Frontal cortex (tissue), 4 donors: ENCODE measurements at places on chromosomes 2 and 18. TPM values are rescaled to one million over a fixed set of nuclear protein-coding genes. Genes with fewer than 3 reads are reported as not detected.

DNA sequence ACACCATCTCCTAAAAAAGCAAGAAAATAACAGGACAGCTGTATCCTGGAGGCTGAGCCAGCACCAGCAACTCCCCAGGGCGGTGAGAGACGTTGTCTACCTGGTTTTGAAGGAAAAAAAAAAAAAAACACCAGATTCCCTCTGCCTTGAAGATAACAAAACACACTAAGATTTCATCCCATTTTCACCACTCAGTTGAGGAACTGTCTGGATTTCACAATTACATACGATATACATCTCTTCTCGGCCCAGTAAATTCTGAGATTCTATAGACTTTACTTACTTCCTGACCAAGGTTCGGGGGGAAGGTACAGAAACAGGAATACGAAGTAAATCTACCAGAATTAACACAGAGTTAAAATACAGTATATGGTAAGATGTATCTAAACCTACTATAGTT lies 8.5 kb downstream of the ZNF516 start:
- DNase-seq = no peak

- DNase-seq = no peak
Measured at GRCh38 chr18:54094474-54094873, 130.0 kb downstream of the MBD2 start.

DNA sequence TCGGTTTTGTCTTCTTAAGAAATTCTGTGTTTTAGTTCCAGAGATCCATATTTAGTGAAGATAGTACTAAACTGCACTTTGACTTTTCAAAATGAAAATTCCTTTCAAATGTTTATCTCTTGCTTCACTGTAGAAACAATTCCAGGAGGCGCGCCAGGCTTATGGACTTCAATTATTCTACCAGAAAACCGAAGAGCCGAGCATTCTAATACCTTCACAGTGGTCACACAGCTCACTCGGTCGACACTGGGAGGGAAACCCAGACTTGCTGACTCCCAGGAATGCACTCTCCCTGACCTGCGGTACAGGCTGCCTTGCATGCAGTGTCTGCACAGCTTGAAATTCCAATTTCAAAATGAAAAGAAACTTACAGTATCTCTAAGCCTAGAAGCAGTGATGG lies 119.9 kb upstream of the PIEZO2 start:
- DNase-seq = no peak

GRCh38 chr2:10835052-10835970 lies 22.7 kb upstream of the PDIA6 start:
- DNase-seq = no peak

DNA sequence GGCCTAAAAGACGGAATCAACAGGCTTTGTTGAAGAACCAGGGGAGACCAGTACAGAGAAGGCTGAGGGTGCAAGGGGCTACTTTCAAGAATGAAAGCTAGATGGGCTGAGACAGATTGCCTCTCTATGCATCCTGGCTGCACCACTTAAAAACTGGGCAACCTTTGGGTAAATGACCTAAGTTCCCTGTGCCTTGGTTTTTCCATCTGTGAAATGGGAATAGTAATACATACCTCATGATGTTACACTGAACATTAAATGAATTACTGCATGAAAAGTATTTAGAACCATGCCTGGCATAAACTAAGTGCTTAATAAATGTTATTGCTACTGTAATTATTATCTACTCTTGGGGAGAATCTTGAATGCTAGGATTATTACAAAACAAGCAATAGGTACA lies 106.5 kb downstream of the PRKCE start:
- DNase-seq = no peak

The OSR1 gene
- 3.7 TPM for total RNA-seq

The PLEK gene
- 1.6 TPM for total RNA-seq

- no peak for DNase-seq
Measured at GRCh38 chr18:32674491-32674890, 98.3 kb downstream of the KLHL14 start.

- no peak for DNase-seq
Measured at GRCh38 chr2:233490831-233491230, 75.8 kb downstream of the USP40 start.

The TMEM163 gene
- 16.3 TPM for total RNA-seq

The PRSS56 gene
- total RNA-seq = under 0.01 TPM

- no peak for DNase-seq
Measured at GRCh38 chr2:25920786-25921415, 42.6 kb upstream of the ASXL2 start.

The DUSP2 gene
- 4.5 TPM for total RNA-seq

DNA sequence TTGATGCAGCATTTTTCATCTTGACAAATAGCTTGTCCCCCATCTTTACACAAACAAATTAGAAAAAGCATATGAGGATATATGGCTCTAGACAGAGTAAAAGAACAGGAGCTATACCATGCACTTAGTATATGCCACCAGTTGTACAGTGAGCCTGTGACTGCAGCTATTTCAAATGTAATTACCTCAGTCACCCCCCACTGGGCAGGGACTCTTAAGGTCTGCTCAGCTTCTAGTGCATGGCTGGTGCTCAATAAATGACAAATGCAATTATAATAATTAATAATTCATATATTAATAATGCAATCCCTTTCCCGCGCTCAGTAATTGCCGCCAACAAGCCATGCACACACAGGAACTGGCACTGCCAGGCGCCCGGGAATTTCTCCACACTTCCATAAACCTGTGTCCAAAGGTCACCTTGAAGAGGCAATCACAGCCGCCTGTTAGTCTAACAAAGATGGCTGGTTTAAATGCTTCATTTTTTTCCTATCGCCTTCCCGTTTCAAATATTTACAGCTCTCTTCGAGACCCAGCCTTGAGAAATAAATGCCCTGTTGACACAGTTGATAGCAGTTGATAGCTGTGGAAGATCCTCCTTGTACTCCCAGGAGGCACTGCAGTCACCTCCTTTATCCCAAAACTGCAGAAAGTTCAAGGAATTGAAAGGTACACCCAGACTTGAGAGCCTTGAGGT lies 156.6 kb downstream of the INO80D start:
- DNase-seq = no peak

DNA sequence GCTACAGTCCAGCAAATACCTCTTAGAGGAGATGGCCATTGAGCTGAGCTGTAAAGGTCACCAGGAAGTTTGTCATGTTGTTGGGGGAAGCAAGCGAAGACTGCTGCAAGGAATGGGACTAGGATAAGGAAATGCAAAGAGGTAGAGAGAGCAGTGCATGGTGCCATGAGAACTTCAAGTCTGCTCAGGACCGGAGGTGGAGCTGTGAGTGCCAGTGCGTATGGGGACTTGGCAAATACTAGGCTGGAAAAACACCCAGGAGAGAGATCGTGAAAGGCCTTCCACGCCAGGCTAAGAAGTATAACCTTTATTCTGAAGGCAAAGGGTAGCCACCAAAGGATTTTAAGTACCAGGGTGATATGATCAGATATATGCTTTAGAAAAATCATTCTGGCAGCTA lies 71.3 kb downstream of the MEIS1 start:
- no peak for DNase-seq

The SOWAHC gene
- total RNA-seq = 33.0 TPM

The MORN2 gene
- 17.9 TPM for total RNA-seq

GRCh38 chr2:98502556-98503335 lies 58.1 kb downstream of the INPP4A start:
- DNase-seq = no peak

GRCh38 chr2:671787-672605 lies 5.2 kb downstream of the TMEM18 start:
- no peak for DNase-seq

- no peak for DNase-seq
Measured at GRCh38 chr2:15973481-15974401, 33.4 kb downstream of the MYCN start.

The MERTK gene
- 2.4 TPM for total RNA-seq

The PKP4 gene
- total RNA-seq = 103 TPM

The THSD7B gene
- total RNA-seq = 13.9 TPM

The LRRTM1 gene
- total RNA-seq = 11.4 TPM

DNA sequence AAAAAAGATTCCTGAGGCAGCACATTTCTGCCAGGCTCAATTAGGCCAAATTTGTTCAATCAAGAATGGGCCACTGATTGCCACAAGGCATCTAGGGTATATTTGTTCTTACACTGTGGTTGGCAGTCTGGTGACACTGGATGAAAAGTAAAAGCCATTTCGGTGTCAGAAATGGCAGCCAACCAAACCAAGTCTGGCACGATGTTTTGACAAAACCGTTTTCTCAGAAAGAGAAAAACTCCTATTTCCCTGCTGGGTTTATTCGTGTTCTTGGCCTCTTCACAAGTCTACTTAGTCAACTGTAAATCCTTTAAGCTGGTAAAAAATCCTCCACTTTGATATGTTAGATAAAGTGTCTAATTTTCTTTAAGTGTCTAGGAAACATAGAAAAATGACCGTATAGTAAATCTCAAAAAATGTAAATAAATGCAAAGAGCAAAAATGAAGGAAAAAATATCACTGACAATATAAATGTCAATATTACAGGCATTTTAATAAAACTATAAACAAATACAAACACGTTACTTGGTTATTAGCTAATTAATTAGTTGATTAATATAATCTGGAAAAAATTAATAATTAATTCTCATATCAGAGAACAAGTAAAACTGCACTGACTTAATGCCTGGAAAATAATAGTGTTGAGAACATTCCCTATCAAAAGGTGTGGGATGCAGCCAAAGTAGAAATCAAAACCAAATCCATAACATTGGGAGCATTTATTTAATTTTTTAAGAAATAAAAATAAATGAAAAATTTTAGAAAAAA lies 182.0 kb upstream of the ZNF804A start:
- no peak for DNase-seq

The CHRNG gene
- not detected for total RNA-seq

- no peak for DNase-seq
Measured at GRCh38 chr18:57834616-57835015, 31.5 kb upstream of the ATP8B1 start.

DNA sequence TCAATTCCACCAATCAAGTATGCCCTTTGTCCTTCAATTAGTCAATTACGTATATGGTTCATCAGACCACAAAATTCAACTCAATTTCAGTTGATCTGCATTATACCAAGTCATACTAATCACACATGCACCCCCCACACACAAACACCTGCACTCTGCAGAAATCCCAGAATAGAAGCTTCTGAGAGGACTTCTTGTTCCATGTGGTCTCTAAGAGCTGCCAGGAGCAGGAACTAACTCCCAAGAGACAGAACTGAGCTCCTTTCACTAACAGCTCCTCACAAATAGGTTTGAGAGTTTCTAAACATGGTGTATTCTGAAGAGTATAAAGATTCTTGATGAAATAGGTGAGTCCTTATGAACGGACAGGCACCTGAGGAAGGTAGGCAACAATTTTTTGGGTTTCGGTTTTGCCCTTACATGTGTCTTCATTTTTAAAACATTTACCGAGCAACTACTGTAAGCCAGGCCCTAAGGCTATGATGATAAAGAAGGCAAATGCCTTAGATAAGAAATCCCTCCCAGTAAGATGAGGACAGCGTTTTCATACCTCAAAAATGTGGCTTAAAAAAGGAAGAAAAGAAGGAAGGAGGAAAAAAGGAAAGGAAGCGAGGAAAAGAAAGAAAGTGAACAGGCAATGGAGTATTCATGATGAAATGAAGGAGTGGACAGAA lies 183.1 kb downstream of the PID1 start:
- DNase-seq = no peak

DNA sequence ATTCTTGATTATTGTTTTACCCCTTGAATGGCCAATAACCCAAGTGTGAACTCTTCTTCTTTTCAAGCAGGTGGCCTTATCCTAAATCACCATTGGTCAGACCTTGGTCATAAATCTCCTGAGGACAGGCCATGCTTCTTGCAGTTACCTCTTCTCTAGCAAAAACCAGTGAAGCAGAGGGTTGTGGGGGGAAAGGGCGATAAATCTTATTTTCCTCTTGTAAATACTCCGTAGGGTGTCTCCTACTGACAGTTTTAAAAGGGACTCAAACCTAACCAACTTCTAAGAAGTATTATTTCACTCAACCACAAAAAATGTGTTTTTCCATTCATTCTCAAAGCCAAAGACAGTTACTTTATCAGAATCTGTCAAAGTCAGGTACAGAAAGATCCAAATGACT lies 168.1 kb upstream of the RMP24 start:
- no peak for DNase-seq

GRCh38 chr2:25400169-25400568 lies 58.4 kb upstream of the DNMT3A start:
- DNase-seq = no peak

DNA sequence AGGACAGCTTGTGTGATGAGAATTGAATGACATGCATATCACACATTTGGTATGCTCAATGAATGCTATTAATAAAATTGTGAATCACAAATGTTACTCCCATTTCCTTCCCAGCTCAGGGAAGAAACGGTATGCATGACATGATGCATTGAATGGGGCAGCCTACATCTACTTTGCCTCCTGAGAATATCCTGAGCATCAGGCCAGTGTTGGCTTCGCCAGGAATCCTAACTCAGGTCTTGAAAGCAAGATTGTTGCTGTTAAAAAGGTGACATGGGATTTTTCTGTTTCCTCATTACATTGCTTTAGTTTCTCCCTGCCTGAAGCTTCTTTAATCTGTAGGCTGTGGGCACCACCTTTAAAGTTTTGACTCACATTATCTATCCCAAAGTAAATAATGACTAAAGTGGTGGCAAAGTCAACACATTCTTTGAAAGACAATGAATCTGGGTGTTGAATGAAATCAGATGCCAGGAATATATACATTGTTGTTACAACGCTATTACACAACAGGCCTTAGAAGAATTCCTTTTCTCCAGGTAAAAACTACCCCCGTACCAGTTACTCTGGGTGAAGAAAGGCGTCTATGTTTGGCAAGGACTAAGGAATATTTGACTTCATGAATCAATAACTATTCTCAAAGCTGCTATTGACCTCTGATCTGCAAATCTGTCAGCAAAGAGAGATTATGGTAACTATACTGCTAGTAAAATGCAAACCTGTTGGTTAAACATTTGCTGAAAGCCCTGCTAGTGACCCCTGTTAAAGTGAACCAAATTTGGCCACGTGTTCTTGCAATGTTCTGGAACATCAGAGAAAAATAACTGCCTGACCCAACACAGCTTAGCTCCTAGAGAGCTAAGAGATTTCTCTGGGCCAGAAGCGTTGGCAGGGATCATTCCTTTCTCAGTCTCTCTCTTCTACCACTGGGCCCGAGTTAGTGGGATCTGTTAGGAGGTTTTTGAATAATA lies 30.5 kb upstream of the NEDD4L start:
- no peak for DNase-seq

GRCh38 chr2:169736902-169737301 lies 3.3 kb downstream of the KLHL23 start:
- no peak for DNase-seq

DNA sequence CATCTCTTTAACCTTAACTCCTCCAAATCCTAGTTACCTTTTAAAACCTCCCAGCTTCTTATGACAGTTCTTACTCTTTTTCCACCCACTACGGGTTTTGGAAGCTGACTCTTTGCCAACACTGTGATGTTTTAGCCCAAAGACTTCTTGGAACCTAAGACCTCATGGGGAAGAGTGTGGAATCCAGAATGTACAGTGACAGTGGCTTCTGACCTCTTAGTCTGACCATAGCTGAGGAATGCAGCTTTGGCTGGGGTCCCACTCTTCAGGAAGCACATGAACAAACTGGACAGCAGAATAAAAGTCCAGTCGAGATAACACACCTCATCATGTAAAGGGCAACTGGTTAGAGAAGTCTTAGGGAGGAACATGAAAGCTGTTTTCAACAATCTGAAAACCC lies 161.1 kb upstream of the PKDCC start:
- no peak for DNase-seq

The ANKRD30BL gene
- total RNA-seq = 12.6 TPM

- DNase-seq = no peak
Measured at GRCh38 chr2:201781557-201782051, 871 bp upstream of the ALS2 start.

- no peak for DNase-seq
Measured at GRCh38 chr2:159045545-159046454, 77.4 kb downstream of the TANC1 start.

- DNase-seq = no peak
Measured at GRCh38 chr18:79596446-79597175, 83.0 kb upstream of the CTDP1 start.

The SLC23A3 gene
- total RNA-seq = under 0.01 TPM
